ENCODE measurements at places on chromosomes 1 and 21. TPM values are rescaled to one million over a fixed set of nuclear protein-coding genes. Genes with fewer than 3 reads are reported as not detected.

The SUMO3 gene
- 68.9 TPM for total RNA-seq

GRCh38 chr1:153956997-153957715 is 1.3 kb downstream of the CRTC2 start:
- no peak for DNase-seq

GRCh38 chr1:222653178-222653827 is 35.4 kb downstream of the MIA3 start:
- DNase-seq = no peak

GRCh38 chr1:167086768-167087167 is 3.4 kb downstream of the GPA33 start:
- no peak for DNase-seq

DNA sequence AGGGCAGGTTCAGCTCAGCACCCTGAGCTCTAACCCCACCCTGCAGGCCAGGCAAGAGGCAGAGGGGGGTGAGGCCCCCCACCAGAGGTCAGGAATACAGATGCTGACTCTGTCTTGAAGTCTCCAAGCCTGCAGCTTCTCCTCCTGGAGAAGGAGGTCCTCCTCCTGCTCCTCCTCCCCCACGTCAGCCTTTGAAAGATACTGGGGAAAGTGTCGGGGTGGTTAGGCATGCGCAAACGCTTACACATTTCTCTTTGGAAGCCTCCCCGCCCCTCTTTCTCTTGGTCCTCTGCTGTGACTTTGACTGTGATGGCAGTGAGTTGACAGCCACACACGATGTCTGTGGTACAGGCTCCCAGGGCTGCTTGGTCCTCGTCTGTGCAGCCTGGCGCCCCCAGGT is 65.3 kb downstream of the SPSB1 start:
- DNase-seq = no peak
